ENCODE measurements at places on chromosomes 11 and 22. TPM values are rescaled to one million over a fixed set of nuclear protein-coding genes. Genes with fewer than 3 reads are reported as not detected.

Gene LRRC10B
- not detected for total RNA-seq

Gene UBQLN3
- not detected for total RNA-seq

Gene DTX4
- total RNA-seq: 0.14 TPM

Gene LDHAL6A
- total RNA-seq: not detected

Gene SLC22A8
- not detected for total RNA-seq

Gene FJX1
- 28.1 TPM for total RNA-seq

Gene TRIM49D1
- not detected for total RNA-seq

Gene SSH3
- total RNA-seq: 8.2 TPM

Gene MADD
- 20.5 TPM for total RNA-seq

Gene CHRM1
- not detected for total RNA-seq

Gene TSPAN18
- total RNA-seq: 11.7 TPM

Gene SYT7
- total RNA-seq: 0.36 TPM

Gene INPP5J
- 0.29 TPM for total RNA-seq

Gene TTLL12
- total RNA-seq: 48.7 TPM

Gene PLA2G3
- total RNA-seq: 0.29 TPM

Gene FAT3
- not detected for total RNA-seq

Gene SLC22A25
- not detected for total RNA-seq

Gene DNAJB7
- not detected for total RNA-seq

Gene FOXR1
- total RNA-seq: not detected

Gene OR8J1
- total RNA-seq: not detected

Gene HBG2
- not detected for total RNA-seq

Gene SCGB2A2
- not detected for total RNA-seq

Gene OTOG
- not detected for total RNA-seq

Gene RPS6KA4
- total RNA-seq: 49.9 TPM

Gene SPDYC
- not detected for total RNA-seq

Gene TRIM48
- total RNA-seq: not detected

Gene SWAP70
- total RNA-seq: 209 TPM

Data from thoracic aorta endothelial cell (primary cell).